GM04504 (cell line): ENCODE measurements at places on chromosomes 2 and 18.

DNA sequence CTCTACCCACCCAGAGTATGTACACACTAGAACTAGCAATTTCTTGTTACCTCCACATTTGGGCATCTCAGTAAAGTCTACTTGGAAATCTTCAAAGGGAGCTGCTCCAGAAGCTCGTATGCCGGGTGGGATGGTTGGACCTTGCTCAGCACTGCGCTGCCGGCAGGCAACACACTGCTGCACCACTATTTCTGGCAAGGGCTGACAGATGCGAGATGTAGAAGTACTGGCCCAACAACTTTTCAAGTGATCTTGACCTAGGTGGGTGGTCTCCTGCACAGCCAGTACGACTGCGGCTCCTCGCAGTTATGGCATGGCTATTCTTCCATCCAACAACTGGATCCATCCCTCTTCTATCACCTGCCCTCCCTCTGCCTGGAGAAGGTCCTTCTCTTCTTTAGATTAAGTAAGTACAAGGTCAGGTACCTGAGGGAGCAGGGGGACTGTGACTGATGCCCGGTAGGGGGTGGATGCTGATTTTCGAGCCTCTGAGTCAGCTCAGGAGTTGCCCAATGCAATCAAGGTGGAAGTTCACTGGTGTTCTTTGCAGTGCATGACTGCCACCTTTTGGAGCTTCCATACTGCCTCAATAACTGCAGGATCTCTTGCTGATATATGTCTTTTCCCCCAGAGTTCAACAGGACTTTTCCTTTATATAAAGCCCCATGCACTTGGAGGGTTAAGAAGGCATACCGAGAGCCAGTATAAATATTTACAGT lies 100.4 kb upstream of the SLC1A4 start:
- peak; percentile 32 for DNase-seq

GRCh38 chr2:201219328-201220096 lies 36.6 kb downstream of the CASP10 start:
- DNase-seq: no peak

- no peak for DNase-seq
Measured at GRCh38 chr2:207073412-207073800, 92.3 kb downstream of the KLF7 start.

GRCh38 chr2:62227386-62228075 lies 31.6 kb downstream of the B3GNT2 start:
- DNase-seq: no peak

DNA sequence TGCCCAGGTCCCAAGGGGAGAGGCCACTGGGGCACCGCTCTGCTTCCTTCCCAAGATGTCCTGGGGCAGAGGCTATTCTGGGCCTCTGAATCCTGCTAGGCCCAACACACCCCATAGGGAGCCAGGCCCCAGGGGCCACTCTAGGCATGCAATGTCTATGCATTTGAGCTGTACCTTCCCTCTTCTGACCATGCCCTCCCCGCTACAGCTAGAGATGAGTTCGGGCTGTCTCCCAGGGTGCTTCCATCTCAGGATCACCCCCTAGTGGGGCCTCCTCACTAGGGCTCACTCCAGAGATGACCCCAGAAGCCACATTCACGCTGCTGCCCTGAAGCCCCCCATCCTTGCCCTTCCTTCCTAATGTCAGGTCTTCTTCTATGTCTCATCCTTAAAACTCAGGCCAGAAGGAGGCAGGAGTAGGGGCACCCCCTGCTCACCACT lies 54.4 kb downstream of the TNS1 start:
- DNase-seq: no peak

GRCh38 chr2:21163213-21163612 lies 39.4 kb downstream of the TDRD15 start:
- no peak for DNase-seq

- no peak for DNase-seq
Measured at GRCh38 chr2:25241452-25241851, 73.1 kb upstream of the POMC start.

- no peak for DNase-seq
Measured at GRCh38 chr2:29209551-29209950, 94.3 kb downstream of the CLIP4 start.

- DNase-seq: peak; percentile 60
Measured at GRCh38 chr2:181354626-181355025, 102.6 kb upstream of the ITGA4 start.

DNA sequence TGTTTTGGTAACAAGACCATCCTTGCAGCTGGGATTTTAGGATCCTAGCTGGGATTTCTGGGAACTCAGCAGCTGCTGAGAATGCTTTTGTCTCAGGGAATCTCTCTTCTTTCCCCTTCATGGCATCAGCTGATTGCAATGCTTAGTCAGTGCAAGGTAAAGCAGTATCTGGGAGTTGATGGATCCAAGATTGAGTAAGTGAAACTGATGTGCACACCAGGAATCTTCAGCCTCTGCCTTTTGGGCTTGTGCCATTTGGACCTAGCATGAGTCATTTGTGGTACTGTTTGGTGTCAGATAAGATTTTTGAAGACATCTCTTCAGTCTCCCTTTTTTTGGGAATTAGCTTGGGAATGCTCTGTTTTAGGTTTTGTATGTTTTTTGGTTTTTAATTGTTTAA lies 363.3 kb upstream of the TFPI start:
- DNase-seq: no peak

DNA sequence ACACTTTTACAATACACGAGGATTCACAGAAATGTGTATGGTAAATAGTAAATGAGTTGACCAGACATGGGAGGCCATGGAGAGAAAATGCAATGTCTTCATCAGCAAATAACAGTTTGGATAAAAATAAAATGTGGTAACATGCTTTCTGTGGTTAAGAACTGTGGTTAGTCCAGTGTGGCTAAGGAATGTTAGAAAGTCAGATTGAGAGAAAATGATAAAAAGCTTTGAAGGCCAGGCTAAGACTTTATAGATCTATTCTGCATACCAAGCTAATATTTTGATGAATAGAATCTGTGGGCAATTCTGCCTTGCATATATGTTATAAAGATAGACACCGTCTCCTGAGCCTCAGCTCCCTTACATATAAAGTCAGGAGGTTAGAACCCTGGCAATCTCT lies 215.9 kb downstream of the SOX11 start:
- DNase-seq: no peak

DNA sequence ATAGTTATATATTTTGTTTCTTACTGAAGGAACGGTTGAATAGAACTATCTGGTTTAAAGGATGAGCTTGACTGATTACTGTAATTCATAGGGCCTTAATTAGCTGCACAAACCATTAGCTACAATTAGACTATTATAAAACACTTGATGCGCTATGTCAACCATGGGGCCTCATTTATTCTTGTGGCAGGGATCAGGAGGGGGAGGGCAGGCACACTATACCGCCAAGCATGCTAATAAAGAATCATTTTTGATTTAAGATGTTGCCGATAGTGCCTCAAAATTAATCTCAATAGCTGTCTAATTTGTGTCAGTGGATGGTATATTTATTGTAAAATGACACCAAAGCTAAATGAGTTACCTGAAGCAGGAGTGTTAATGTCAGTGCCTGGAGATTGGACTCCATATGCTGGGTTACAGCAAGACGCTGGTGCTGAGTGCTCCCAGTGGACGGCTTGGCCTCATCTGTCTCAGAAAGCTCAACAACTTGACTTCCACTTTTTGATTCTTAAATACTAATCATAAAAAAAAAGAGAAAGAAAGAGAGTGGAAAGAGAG lies 1007.0 kb upstream of the CELF4 start:
- DNase-seq: no peak

- no peak for DNase-seq
Measured at GRCh38 chr2:128305555-128306080, 13.1 kb downstream of the HS6ST1 start.

DNA sequence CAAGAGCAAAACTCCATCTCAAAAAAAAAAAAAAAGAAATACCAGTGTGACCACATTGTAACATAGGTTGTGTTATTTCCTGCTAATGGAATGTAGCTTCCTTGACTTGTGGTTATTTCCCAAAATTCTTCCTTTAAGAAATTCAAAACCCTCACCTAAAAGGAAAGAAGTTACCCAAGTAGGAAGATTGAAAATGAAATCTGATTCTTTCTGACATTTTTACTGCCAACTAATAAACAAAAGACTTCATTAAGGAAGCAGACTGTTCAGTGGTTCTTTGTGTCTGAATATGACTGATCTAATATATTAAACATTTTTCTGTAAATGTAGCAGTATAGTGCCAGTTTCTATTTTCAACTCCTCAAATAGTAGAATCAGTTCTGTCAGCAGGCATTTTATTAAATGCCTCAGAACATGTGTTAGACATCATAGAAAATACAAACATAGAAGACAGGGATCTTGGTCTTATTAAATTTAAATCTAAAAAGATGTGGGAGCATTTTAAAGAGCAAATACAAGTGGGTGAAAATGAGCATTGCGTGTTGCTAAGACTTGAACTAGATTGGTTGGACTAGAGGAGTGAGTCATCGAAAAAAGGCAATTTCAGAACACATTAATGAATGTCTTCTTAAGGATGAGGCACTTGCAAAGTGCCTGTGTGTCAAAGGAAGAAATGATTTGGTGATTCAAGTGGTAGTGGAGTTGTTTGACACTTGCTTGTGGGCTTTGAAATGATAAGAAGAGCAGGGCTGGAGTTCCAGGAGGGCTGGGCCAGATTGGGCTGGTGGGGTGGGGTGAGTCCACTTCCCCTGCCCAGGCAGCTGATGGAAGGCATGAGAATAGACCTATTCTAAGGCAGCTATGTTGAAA lies 53.4 kb downstream of the PKP4 start:
- DNase-seq: no peak

GRCh38 chr2:204680576-204680975 lies 135.3 kb downstream of the PARD3B start:
- DNase-seq: no peak

DNA sequence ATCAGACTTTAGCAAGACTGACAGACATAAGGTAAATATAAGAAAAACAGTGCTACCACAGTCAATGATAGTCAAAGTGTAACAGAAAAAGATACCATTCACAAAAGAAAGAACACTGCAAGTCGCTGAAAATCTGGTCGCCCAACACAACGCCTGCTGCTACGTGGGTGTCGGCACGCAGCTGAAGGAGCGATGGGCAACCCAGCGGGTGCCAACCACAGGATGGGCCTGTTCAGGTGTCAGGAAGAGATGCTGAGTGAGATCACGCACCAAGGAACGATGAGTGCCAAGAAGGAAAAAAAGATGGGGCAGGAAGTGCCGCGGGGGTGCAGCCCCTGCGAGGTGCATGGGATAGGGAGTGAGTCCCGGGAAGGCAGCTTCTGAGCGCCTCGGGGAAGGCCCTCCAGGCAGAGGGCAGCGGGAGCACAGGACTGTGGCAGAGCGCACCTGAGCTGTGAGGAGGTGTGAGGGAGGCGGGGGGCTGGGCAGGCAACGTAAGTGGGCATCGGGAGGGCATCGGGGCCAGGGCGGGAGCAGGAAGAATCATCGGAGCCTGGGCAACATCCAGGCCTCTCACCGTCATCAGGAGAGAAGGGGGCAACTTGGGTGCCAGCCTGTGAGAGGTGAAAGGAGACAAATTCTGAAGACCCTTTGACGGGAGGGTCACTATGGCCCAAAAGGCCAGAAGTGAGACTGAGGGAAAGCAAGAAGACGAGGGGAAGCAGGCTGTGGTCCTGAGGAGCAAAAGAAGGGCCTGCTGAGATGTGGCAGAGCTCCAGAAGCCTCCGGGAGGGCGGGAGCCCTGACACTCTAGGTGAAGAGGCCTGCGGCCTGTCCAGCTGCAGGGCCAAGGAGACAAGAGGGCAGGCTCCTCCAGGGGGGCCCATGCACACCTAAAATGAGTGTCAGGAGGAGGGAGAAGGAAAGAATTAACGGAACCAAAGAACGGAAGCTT lies 14.8 kb upstream of the MTERF4 start:
- no peak for DNase-seq

GRCh38 chr18:3383381-3383915 lies 66.5 kb upstream of the TGIF1 start:
- DNase-seq: no peak

DNA sequence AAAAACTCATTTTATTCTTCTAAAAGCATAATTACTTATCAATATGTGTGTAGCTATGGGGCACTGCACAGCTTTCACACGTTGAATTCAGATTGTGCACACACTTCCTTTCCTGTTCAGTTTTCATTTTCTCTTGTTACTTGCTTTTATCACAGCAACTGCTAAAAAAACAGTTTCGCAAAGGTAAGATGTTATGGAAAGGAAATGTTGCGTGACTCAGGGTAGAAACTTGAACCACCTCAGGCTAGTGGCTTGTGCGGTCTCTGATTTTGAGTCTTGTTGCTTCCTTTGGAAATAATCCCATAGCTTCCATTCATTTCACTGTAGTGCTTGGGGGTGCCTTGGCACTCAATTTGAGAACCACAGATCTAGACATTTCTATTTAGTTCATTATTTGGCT lies 171.9 kb downstream of the FMNL2 start:
- no peak for DNase-seq

GRCh38 chr2:45897842-45898241 lies 246.4 kb downstream of the PRKCE start:
- no peak for DNase-seq

- no peak for DNase-seq
Measured at GRCh38 chr18:67597759-67598158, 81.2 kb upstream of the DSEL start.

DNA sequence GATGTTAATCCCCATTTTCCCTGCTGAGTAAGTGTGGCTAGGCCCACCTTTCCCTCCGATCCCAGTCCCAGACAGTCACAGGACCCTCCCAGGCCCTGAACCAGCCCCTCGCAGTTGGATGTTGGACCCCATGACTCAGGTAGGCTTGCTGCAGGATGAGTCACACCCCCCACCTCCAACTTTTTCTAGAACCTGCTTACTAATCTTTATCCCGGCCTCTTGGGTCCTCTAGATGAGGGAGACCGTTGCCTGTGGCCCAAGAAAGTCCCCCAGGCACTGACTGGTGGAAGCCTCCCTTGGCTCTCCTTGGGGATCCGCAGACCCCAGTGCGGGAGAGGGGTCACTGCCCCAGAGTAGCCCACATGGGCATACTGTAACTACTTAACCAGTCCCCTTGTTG lies 98.5 kb downstream of the SMAD7 start:
- DNase-seq: no peak

DNA sequence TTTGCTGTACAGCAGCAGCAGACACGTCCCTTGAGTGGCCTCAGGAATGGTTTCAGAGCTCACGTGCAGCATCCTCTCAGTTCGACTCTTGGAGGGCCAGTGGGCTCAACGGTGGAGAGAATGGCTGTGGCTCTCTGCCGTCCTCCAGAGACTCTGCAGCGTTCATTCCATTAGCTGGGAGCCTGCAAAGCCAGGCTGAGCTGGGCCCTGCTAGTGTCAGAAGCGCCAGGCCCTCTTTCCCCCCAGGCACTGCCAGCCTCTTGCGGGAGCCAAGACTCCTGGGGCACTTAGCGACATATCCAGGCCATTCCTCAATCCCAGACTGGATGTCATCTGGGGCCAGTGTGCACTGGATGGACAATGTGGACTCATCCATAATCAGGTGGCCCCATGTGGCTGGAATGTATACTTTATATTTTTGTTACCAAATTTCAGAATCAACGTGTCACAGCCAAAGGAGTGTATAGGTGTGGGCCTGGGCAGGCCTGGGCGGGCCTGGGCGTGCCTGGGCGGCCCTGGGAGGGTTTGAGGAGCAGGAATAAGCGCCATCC lies 125.1 kb upstream of the EPAS1 start:
- DNase-seq: no peak

GRCh38 chr2:10471046-10471571 lies 23.0 kb upstream of the ODC1 start:
- no peak for DNase-seq
